ENCODE measurements at places on chromosomes 3 and 15. TPM values are rescaled to one million over a fixed set of nuclear protein-coding genes. Genes with fewer than 3 reads are reported as not detected.

The TRAT1 gene
- total RNA-seq = not detected

The STAC gene
- 17.6 TPM for total RNA-seq

The FAM162A gene
- 41.0 TPM for total RNA-seq

The PARL gene
- total RNA-seq = 180 TPM

The AMOTL2 gene
- 147 TPM for total RNA-seq

The BTLA gene
- total RNA-seq = not detected

The TTLL13 gene
- total RNA-seq = 0.96 TPM

The RETNLB gene
- not detected for total RNA-seq

The DLEC1 gene
- 0.35 TPM for total RNA-seq

The CLDN1 gene
- 25.9 TPM for total RNA-seq

The DPPA2 gene
- not detected for total RNA-seq

The GOLGA8M gene
- total RNA-seq = not detected

The LMAN1L gene
- total RNA-seq = not detected

The NR2E3 gene
- 2.1 TPM for total RNA-seq

The CACNA2D2 gene
- not detected for total RNA-seq

The DAZL gene
- total RNA-seq = not detected

The WDR72 gene
- 1.8 TPM for total RNA-seq

The HTR3D gene
- total RNA-seq = not detected

All from PC-9 (cell line).